ENCODE measurements at places on chromosomes 4 and X.

- DNase-seq: no peak
Observed at GRCh38 chrX:112889400-112889799, 48.8 kb upstream of the AMOT start.

DNA sequence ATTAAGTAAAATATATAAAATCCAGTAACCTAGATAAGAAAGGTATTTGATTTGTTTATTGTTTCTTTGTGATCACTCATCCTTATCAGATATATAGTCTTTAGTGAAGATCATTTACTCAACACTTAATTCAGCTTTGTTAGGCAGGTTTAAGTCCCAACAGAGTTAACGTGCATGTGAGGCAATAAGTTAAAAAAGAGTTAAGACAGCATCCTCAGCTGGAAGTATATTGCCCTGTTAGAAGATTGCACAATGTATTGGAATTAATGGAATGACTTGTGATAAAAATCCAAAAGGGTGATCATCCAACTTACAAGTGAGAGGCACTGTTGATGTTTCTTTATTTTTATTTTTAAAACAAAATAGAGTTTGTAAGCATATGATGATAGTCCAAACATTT, 1162.1 kb downstream of the RAPGEF2 start:
- DNase-seq: no peak

GRCh38 chr4:14289708-14290107, 662.2 kb upstream of the BOD1L1 start:
- no peak for DNase-seq

GRCh38 chr4:15451181-15451865, 18.4 kb upstream of the CC2D2A start:
- DNase-seq: no peak

DNA sequence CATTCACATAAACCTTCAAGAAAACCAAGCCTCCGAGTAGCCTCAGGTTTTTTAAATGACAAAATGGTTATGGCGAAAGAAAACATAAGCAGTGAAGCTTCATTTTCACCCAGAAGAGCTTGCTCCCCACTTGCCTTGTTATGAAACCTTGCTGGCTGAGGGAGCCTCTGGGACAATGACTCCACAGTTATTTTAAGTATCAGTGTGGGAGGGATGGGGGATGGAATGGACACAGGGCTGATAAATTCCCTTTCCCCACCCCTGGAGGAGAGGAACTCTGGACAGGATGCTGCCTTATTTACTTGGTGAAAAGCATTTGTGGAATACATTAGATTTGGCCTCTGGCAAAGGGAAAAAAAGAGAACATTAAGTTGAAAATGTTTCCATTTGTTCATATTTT, 220.7 kb upstream of the CNKSR2 start:
- DNase-seq: no peak

- no peak for DNase-seq
Observed at GRCh38 chr4:177349191-177349590, 39.5 kb downstream of the NEIL3 start.

GRCh38 chr4:99754756-99755155, 61.9 kb upstream of the DAPP1 start:
- DNase-seq: no peak

- no peak for DNase-seq
Observed at GRCh38 chr4:186832906-186833305, 109.2 kb upstream of the FAT1 start.

GRCh38 chrX:93461060-93461459, 212.3 kb downstream of the NAP1L3 start:
- no peak for DNase-seq

DNA sequence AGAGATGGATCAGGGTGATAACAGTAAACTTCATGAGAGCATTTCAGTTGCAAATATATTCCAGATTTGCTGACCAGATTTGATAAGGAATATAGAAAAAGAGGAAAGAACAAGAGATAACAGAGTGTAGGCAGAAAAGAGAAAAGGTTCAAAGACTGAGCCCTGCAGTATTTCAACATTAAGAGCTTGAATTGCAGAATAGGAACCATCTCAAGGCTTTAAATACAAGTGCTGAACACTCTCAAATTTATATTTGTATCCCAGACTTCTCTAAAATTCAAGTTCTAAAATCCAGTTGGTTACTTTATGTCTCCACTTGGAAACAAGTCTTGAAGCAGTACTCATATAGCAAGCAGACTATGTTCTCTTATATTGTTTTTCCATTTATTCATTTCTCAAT, 9.7 kb upstream of the MYOZ2 start:
- DNase-seq: no peak

GRCh38 chrX:103628386-103629317, at the start of gene TCEAL1:
Gene TCEAL1, plus strand, starts transcription at chrX:103628975. Its CDS starts 942 bp downstream, at chrX:103629917.
- DNase-seq: no peak

- DNase-seq: no peak
Observed at GRCh38 chrX:7163146-7163677, 15.3 kb upstream of the PUDP start.

DNA sequence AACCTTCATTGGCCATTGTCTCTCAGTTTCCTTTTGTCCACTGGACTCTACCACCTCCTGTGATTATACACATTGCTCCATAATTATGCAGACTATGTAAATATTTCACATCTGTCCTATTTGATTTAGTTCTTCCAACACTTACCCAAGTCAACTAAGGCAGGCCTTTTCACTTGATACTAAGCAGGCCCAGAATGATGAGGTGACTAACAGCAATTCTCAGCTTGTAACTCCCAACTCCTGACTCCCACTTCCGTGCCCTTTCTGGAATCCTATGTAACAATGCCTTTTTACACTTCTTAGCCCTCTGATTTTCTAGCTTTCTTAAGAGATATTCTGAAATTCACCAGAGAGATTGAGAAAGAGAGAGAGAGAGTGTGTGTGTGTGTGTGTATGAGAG, 6.6 kb downstream of the PAK3 start:
- DNase-seq: no peak

DNA sequence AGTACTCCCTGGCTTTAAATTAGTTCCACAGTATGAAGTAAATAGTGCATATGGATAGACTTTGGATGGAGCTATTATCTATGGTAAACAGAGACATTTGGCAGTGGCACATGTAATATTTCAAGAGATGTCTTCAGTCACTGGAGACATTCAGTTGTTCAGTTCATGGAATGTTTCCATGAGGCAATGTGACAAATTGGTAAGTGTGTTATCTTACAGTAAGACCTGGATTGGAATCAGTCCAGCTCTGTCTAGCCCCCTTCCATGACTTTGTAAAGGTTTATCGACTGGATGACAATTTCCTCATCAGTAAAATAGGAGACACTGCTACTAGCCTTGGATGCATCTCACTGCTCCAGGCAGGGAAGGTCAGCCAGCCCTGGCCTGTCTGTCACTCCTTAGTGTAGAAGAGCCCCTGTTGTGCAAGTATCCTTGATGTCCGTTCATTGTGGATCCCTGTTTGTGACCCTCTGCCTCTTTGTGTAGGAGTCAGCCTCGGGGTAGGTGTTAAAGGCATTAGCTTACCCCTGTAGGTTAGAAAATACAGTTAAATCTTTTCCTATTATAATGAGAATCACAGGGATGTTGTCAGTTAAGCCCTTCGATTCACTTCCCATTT, 335.9 kb downstream of the ANK2 start:
- no peak for DNase-seq

DNA sequence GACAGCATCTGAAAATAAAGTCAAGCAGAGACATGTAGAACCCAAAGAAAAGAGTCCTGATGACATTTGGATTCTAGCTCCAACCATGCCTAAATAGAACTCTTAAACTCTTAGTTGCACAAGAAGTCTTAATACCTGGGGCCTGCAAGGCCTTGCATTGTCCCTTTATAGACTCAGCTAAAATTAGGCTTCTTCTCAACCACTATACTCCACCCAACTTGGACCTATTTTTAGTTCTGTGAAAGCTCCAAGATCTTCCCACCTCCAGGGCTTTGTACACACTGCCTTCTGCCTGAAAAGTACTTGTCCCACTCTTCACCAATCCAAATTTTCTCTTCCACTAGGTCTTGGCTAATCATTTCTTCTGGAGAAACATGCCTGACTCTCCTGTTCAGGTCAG, 36.5 kb downstream of the PLK4 start:
- DNase-seq: no peak

- no peak for DNase-seq
Observed at GRCh38 chrX:72349190-72349589, 43.5 kb upstream of the CITED1 start.

DNA sequence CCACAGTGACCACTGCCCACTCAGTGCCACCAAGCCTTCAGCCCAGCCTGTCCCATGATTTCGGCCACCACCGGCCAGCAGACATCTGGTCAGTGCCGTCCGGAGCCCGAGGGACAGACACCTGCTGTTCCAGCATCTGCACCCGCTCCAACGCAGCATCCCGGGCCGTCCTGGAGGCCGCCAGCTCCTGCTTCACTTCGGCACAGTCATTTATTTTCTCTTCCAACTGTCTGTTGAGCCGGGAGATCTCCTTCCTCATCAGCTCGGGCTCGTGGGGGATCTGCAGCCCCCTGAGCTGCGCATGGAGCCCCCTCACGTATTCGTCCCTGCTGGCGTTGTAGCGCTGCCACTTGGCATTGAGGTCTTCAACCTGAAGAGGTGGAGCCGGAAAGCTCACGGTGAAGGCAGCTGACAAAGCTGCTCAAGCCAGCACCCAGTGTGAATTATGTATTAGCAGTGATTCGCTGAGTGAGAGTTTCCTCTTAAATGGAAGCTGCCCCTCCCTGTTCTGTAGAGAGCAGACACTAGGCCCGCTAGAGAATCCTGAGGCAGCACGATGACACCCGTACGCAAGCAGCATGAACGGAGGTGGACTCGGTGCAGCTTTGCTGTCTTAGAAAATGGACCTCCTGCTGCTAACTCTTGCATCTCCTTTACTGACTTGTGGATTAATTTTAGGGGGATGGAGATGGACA, 11.4 kb downstream of the TNIP2 start:
- no peak for DNase-seq

- DNase-seq: no peak
Observed at GRCh38 chrX:43505769-43506168, 150.3 kb upstream of the MAOA start.

DNA sequence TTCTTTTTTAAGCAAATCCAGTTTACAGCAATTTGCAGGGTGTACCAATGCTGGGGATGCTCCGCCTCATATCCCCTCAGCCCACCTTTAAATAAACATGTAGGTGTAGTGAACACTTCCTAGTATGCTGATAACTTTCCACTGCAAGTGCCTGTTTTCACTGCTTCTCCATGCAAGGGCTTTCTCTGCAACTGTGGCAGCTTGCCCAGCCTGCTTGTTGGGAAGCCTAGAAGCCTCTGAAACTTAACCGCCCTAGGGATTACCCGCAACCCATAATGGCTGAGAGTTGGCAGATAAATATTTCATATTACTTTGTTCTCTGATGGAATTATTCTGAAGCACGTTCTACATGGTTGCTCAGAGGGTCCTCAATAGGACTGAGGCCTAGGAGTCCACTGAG, 253.7 kb upstream of the DDX53 start:
- DNase-seq: no peak

GRCh38 chrX:119398974-119399771, at the start of gene SLC25A43:
Gene SLC25A43, plus strand, starts transcription at chrX:119399336. Its CDS starts 68 bp downstream, at chrX:119399404.
- DNase-seq: peak; percentile 19

- DNase-seq: no peak
Observed at GRCh38 chrX:35561985-35562384, 236.2 kb upstream of the MAGEB16 start.

GRCh38 chr4:101871962-101872676, 81.6 kb downstream of the BANK1 start:
- DNase-seq: no peak

DNA sequence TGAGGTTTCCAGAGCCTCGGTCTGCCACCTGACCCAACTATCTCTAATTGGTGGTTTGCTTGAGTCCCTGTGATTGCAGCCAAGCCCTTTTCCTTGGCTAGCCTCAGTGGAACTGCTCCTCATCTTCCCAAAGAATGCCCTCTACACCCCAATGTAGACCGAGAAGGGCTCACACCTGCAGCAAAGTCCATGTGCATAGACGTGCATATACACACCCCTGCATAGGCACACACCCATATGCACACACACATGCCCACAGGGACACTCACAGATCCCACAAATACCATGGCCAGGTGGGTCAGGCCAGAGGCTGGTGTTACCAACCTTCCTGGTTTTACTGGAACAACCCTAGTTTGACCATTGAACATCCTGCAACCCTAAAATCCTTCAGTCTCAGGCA, 332 bp downstream of the AWAT2 start:
- no peak for DNase-seq

DNA sequence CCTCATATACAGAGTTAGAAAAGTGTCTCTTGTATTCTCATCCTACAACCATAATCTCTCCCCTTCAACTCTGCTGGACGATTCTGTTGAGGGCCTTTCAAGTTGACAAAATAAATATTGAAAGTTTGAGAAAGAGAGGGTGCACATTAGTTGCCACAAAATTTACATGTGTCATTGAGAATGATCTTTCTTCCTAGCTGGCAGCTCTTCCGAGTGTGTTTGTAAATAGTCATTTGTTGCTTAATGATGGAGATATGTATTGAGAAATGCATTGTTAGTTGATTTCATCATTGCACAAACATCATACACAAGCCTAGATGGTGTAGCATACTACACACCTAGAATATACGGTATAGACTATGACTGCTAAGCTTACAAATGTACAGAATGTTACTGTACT, 632.8 kb upstream of the AMOT start:
- DNase-seq: no peak

Measured in stimulated activated CD4-positive, alpha-beta T cell treated with anti-CD3 and anti-CD28 coated beads, Interleukin-4, amount 100 ng/mL, for 48 hours (primary cell).